ENCODE measurements at places on chromosomes 3 and 15.

- DNase-seq = no peak
Observed at GRCh38 chr3:115388811-115389210, 234.5 kb upstream of the GAP43 start.

GRCh38 chr3:118400086-118400485 lies 634.6 kb downstream of the IGSF11 start:
- no peak for DNase-seq

DNA sequence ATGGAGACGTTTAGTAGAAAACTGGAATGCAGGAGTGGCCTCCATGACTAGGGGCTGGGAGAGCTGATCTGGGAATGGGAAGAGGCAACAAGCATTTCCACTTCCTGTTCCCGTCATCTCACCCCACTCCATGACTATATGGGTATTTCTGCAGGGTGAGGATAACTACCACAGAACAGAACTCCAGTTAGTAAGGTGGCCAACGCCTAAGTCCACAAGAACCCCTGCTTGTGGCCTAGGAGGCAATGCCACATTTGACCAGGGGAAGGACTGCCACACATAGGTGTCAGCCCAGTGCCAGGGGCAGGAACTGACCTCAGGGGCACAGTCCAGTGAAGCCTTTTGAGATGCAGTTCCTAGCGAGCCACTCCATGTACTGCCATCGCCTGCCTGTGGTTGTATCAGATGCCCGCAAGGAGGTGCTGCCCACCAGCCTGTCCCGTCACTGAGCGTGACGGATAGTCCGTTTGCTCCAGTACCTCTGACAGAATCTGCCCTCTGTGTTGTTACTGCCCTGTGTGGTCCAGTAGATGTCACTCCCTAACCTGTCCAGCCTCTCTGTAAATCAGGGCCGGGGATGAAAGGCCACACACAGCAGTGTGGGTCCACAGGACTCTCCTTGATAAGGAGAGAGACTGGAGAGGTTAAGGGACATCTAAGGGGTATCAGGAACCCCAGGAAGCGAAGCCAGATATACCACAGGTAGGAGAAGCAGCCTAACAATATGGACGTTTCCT lies 3.5 kb upstream of the MTFMT start:
- DNase-seq = no peak

- DNase-seq = no peak
Observed at GRCh38 chr3:143536817-143537535, 311.3 kb downstream of the SLC9A9 start.

- peak; percentile 14 for DNase-seq
Observed at GRCh38 chr3:97720417-97720816, 44.1 kb upstream of the ARL6 start.

DNA sequence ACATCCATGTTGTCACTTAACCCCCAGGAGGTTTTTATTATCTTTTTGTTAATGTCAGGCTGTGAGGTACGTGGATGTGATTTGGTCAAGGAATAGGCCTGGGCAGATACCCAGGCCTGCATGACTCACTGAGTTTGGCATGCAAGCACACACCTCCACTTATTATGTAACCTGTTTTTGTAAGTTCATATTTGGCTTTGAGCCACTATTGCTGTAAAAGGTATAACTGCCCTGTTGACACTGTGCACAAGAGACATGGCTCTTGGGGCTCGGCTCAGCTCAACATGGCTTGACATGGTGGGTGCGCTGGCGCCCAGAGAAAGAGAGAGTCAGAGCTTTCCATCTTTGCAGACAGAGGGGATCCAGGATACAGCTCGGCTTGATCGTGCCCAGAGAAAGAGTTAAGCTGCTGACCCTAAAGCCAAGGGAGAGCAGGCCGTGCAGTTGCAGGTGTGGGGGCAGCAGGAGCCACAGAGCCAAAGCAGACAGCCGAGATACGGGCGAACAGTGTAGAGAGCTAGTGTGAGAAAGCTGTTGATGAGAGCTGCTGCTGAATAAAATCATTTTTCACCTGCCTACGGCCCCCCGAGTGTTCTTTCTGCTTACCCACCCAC lies 67.9 kb upstream of the UNC13C start:
- peak; percentile 39 for DNase-seq

- no peak for DNase-seq
Observed at GRCh38 chr3:46187876-46188275, 20.2 kb downstream of the CCR1 start.
